ENCODE measurements at places on chromosomes 7 and 10.

- DNase-seq, result no peak
These were observed 262.7 kb downstream of the CELF2 start for GRCh38 chr10:11280187-11280932.

DNA sequence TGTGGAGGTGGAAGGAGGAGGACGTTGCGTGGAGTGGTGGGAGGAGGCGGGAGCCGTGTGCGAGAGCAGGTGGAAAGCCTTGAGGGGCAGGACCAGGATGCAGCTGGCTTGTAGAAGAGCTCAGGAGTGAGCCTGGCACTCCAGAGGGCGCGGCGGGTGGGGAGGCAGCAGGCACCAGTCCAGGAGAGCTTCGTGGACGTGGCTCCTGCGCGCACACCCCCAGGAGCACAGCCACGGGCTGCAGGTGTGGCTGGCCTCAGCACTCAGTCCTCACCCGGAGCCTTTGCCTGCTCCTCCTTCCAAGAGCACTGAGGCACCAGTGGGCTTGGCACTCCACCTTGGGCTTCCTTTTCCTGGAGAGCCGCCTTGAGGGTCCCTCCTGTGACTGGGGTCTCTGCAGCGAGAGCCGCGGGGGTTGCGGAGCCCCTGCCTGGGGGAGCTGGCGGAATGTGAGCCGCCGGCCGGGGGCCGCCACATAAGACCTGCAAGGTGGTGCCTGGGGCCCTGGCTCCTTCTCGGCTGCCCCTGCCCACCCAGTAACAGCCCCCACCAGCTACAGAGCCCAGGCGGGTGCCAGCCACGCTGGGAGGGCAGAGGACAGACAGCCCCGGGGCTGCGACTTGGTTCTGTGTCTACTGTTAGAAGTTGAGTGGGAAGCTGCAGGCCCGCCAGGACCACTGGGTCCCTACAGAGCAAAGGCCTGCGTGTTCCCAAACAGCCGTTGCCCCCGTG is 11.1 kb downstream of the MAFK start:
- DNase-seq, result no peak

- DNase-seq, result no peak
These were observed 24.5 kb upstream of the WAC start for GRCh38 chr10:28508304-28508925.

GRCh38 chr7:93165447-93165846 is 17.3 kb upstream of the SAMD9L start:
- DNase-seq, result peak; percentile 26

- no peak for DNase-seq
These were observed 130.4 kb upstream of the BMPER start for GRCh38 chr7:33774762-33775523.

- no peak for DNase-seq
These were observed 2.2 kb downstream of the IKZF1 start for GRCh38 chr7:50306494-50307367.

GRCh38 chr10:112784022-112784461 is 166.0 kb upstream of the TCF7L2 start:
- DNase-seq, result no peak

- DNase-seq, result no peak
These were observed 455.7 kb downstream of the DNAJB6 start for GRCh38 chr7:157792241-157793086.

GRCh38 chr7:98970805-98971204 is 92.5 kb downstream of the TRRAP start:
- DNase-seq, result no peak

- no peak for DNase-seq
These were observed 18.8 kb downstream of the KLF6 start for GRCh38 chr10:3766046-3766756.

GRCh38 chr10:113555751-113556150 is 2.9 kb downstream of the HABP2 start:
- DNase-seq, result no peak
